ENCODE measurements at places on chromosomes 5 and 9.

- DNase-seq: no peak
Observed at GRCh38 chr5:119048246-119048645, 22.6 kb upstream of the DMXL1 start.

GRCh38 chr9:136567651-136568287 is 21.9 kb upstream of the NOTCH1 start:
- DNase-seq: no peak

DNA sequence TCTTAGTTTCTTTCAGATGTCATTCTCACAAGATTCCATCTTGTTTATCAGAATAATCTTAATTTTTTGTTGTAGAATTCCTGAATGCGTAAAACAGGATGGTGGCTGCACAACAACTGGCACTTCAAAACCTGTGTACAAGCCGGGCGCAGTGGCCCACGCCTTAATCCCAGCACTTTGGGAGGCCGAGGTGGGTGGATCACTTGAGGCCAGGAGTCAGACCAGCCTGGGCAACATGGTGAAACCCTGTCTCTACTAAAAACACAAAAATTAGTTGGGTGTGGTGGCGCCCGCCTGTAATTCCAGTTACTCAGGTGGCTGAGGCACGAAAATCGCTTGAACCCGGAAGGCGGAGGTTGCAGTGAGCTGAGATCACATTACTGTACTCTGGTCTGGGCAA is 10.5 kb upstream of the CCNB1 start:
- no peak for DNase-seq

DNA sequence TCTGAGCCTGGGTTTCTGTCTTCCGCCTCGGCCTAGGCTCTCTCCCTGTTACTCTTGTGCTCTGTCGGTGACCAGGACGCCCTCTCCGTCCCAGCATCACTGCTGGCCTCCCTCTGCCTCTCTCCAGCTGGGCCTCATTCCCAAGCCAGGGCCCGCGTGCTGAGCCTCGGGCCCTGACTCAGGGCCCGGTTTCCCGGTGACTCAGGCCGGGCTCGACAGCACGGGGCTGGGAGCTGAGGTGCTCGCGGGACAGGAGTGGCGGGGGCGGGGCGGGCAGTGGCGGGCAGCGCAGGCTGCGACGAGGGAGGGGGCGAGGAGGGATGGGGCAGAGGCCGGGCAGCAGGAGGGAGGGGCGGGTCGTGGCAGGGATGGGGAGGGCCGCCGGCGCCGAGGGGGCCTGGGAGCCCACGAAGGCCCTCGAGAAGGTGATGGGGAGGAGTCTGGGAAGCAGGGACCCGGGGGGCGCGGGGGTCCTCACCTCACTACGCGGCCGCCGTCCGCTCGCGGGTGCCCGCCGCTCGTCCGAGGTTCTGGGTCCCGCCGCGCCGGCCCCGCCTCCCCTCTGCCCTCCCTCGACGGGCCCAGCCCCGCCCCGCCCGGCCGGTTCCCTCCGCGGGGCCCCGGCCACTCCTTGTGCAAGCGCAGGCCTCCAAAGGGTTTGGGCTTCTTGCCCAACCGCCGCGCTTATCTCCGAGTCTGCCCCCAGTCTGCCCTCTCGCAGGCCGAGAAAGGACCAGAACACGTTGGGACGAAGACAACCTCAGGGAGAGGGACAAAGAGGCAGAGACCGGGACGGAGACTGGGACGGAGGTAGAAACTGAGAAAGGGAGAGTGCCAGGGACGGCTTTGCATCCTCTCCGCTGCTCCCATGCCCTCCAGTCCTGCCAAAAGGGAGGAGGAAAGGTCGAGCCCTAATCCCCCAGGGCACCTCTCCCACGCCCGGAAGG is at the start of gene ARAP3:
Gene ARAP3 (minus strand): TSS at position 536 of the 947 bp plus-strand sequence. CDS start 1,744 bp downstream, outside the sequence.
- no peak for DNase-seq

- no peak for DNase-seq
Observed at GRCh38 chr9:116695438-116695837, 8.3 kb downstream of the TRIM32 start.

DNA sequence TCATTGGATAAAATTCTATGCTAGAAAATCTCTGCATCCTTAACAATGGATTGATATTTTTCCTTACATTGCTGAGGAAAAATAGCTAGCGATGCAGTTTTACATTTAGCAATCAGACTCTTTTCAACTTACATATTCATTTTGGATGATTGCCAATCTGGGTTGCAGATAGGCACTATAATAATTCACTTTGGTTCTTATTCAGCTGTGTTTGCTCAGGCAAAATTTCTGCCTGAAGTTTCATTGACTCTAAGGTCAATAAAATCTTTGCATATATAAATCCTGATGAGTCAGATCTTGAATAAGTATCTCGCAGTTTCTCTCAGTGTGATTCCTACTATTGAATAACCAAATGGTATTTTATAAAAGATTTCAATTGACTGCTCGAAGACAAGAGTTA is 1105.8 kb downstream of the CDH18 start:
- DNase-seq: no peak

GRCh38 chr9:3856592-3856991 is 330.8 kb upstream of the RFX3 start:
- DNase-seq: no peak

DNA sequence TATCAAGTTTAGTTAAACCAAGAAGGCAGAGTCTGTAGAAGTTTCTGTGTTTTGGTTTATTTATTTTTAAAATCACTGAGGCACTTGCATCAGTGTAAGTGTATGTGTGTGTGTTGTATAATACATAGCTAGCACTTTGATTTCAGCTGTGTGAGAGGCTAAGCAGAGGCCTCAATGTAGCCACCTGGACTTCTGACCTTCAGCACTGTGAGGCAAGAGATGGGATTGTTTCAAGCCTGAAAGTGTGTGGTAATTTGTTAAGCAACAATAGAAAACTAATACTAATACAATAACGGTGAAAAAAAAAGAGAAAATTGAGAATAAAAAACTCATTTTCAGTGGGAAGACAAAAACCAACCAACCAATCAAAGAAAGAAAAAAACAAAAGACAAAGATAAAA is 327.3 kb downstream of the CDH18 start:
- no peak for DNase-seq

DNA sequence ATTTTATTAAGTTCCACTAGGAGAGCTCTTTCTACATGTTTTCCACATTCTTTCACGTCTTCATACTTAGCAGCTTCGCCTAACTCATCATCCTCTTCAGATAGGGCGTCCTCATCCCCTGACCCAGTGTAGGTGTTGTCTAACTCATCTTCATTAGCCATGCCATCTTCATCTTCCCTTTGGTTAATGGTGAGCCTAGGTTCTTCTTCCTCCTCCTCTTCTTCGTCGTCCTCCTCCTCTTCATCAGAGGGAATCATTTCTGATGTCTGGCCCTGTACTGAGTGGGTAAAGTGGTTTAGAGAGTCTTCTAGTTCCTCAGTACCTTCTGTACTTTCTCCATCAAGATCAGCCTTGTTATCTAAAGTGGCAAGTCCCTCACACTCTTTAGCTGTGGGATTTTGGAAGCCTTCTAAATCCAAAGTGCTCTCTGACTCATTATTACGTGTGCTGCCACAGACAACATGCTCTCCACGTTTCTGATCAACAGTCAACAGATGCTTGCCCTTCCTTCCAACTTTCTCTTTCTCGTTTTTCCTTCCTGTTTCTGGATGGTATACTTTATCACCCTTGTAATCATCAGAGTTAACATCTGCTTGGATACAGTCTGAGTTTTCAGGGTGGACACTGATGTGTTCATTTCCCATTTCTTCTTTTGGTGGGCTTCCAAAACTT is 31.1 kb downstream of the TUT7 start:
- DNase-seq: no peak

GRCh38 chr9:133962341-133962740 is 29.8 kb downstream of the VAV2 start:
- DNase-seq: no peak

DNA sequence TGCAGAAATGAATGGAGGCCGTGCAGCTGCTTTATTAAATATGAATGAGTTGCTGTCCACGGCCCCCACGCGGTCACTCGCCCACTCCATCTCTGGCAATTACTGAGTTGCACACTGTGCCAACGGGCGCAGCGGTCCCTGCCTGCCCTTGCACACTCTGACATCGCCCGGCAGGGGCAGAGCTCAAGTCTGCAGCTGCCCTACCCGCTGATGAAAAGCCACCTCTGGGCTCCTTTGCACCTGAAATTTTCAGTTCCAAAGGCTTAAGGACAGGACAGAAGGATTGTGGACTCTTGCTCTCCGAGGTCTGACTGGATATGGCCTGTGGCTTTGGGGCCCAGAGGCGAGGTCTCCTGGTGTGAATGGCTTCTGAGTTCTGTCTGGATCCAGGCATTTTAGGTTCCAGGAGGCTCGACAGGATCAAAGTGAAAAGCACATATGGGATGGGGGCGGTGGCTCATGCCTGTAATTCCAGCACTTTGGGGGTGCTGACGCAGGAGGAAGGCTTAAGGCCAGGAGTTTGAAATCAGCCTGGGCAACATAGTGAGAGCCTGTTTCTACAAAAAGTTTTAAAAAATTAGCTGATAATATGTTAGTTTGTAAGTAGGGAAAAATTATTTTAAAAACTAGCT is 201.8 kb downstream of the PAX5 start:
- no peak for DNase-seq

DNA sequence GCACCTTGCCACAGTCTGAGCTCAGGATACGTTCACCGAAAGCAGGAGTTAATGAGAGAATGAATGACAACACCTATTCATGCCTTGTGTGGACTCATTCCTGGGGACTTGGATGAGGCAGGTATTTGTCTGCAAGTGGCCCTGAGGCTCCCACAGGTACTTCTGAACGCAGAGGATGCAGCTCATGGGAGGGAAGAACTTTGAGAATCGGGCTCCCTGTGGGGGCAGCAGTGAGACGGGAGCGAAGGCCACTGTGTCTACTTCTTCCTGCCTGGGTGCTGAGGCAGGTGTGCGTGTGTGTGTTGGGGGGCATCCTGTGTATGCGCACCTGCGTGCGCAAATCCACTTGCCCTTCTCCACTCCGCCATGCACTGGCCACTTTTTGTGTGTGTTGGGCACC is 42.2 kb downstream of the PTPN3 start:
- no peak for DNase-seq

DNA sequence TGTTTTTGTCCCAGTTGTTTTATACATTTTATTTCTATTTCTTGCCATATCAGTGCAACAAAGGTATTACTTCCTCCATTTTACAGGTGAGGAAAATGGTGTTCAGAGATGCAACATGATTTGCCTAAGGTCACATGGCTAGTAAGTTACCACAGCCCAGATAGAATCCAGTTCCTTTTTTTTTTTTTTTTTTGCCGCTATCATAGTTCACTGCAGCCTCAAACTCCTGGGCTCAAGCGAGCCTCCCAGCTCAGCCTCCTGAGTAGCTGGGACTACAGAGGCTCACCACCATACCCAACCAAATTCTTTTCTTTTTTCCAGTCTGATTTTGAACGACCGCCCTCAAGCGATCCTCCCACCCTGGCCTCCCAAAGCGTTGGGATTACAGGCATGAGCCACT is 480 bp upstream of the CCDC69 start:
- DNase-seq: no peak

- no peak for DNase-seq
Observed at GRCh38 chr5:78162253-78162862, 132.1 kb downstream of the AP3B1 start.

GRCh38 chr5:35660451-35660850 is 42.8 kb downstream of the SPEF2 start:
- DNase-seq: no peak

DNA sequence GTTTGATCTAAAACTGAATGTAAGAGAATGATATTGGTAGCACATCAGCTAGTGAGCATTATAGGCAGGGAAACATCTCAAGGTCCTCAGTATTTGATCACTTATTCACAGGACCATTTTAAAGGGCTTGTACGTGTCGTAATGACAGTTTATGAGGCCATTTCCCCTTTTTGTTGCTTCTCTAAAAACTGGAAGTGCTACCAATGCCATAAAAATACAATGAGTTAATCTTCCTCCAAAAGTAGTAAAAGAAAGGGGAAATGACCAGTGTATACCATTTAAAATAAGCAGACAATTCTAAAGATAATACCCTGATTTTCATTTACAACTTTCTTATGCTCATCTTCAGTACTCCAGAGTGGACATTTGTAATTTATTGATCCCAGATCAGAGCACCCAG is 285.8 kb upstream of the PCSK5 start:
- no peak for DNase-seq

GRCh38 chr9:137367506-137368430 is 55.2 kb downstream of the EXD3 start:
- no peak for DNase-seq

DNA sequence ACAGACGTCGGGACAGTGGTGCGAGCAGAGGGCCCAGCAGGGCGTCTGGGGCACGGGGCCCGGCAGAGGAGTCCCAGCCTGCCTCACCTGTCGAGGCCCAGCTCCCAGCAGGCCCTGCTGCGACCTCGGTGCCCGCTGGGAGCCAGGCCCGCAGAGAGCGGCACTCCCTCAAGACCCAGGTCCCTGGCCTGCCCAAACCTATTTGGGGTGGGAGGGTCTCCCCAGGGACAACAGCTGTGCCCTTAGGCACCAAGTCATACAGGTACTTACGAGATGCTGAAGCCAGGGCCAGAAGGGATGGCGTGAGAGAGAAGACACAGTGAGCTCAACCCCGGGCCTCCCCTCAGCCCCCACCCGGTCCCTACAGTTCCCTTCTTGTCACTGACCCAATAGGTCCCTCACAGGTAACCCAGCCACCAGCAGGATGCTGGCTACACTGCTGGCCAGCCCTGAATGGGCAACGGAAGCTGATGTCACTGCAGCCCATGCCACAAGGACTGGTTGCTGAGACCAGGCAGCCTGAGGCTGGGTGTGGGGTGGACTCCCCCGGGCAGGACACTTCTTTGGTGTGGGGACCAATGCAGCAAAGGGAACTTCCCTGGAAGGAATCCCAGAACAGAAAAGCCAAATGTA is 3.7 kb downstream of the NSMF start:
- no peak for DNase-seq

GRCh38 chr5:176154821-176155220 is 83.4 kb upstream of the SIMC1 start:
- DNase-seq: no peak

DNA sequence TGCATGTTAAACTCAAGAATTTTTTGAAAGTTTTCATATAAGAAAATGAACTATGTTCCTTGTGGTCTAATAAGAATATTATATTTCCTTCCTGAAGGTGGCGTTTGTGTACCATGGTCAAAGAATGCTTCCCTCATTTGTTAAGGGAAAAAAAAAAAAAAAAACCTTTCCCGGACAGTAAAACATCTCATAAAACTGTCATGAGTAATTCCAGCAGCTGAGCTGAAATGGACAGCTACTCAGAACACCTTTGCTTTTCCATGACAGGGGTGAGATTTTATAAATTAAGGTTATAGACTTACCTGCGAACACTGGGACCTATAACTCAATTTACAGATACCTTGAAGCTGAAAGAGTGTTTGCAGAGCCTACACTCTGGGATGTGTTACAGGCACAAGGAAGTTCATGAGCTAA is 113.2 kb upstream of the RANBP3L start:
- DNase-seq: no peak

- no peak for DNase-seq
Observed at GRCh38 chr9:99431103-99431502, 209.0 kb downstream of the SEC61B start.

Data from esophagus squamous epithelium (tissue), 5 donors.